ENCODE measurements at places on chromosomes 4 and X.

GRCh38 chrX:118545510-118545909, 49.9 kb downstream of the DOCK11 start:
- no peak for DNase-seq

- DNase-seq: no peak
These were observed 436.6 kb downstream of the C4orf33 start for GRCh38 chr4:129532573-129532972.

DNA sequence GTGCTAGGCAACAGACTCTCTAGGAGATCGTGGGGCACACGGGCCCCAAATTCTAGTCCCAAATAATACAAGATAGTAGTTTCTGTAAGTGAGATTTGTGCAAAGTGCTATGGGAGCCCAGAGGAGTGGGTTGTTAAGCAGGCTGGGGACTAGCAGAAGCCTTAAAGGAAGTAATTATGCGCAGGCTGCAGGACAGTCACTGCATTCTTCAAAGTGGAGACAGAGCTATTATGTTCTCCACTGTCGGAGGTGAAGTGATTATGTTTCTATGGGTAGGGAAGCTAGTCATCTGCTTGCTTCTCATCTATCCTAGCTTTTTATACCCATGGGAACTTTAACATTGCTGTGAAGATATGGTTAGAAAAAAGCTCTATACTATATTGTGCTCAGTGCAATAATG, 154.2 kb downstream of the CPE start:
- no peak for DNase-seq

DNA sequence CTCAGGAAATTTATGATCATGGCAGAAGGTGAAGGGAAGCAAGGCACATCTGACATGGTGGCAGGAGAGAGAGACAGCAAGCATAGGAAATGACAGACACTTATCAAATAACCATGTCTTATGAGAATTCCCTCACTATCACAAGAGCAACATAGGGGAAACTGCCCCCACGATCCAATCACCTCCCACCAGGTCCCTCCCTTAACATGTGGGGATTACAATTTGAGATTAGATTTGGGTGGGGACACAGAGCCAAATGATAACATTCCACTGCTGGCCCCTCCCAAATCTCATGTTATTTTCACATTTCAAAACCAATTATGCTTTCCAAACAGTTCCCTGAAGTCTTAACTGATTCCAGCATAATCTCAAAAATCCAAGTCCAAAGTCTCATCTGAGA, 8.2 kb upstream of the TMA16 start:
- no peak for DNase-seq

DNA sequence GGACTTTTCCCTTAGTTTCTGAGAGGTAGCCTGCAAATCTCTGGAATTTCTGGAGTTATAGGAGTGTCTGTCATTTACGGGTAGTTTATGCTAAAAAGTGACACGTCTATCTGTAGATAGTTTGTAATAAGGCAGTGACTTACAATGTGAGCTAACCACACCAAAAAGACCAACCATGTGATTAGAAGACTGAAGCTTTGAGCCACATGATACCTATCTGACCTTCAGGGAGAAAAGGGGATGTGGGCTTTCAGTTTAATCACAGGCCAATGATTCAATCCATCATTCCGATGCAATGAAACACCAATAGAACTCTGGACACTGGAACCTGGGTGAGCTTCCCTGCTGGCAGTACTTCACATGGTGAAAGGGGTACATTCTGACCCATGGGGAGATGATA, 254.6 kb upstream of the GK2 start:
- DNase-seq: no peak

GRCh38 chr4:109375778-109376414, 57.7 kb upstream of the SEC24B start:
- no peak for DNase-seq

DNA sequence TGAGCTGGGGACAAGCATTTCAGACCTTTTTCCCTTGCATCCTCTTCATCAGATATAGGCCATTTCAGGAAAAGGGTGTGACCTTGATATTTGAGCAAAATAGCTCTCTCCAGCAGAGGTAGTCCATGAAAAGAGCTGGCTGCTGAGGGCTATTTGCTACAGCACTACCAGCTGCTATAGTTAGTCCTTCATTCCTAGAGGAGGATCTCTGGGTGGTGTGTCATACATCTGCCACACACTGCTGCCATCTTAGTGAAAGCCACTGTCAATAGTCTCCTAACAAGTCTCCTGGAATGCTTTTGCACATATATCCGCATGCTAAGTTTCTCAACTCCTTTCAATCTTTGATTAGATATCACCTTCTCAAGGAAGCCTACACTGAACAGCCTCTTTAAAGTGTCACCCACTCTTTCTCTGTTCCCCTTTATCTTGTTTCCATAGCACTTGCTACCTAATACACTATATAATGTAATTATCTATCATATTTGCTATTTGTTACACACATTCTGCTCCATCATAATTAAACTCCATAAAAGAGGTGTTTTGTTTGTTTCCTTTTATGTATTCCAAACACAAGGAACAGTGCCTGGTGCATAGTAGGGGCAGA, 131.9 kb downstream of the TBC1D19 start:
- no peak for DNase-seq

DNA sequence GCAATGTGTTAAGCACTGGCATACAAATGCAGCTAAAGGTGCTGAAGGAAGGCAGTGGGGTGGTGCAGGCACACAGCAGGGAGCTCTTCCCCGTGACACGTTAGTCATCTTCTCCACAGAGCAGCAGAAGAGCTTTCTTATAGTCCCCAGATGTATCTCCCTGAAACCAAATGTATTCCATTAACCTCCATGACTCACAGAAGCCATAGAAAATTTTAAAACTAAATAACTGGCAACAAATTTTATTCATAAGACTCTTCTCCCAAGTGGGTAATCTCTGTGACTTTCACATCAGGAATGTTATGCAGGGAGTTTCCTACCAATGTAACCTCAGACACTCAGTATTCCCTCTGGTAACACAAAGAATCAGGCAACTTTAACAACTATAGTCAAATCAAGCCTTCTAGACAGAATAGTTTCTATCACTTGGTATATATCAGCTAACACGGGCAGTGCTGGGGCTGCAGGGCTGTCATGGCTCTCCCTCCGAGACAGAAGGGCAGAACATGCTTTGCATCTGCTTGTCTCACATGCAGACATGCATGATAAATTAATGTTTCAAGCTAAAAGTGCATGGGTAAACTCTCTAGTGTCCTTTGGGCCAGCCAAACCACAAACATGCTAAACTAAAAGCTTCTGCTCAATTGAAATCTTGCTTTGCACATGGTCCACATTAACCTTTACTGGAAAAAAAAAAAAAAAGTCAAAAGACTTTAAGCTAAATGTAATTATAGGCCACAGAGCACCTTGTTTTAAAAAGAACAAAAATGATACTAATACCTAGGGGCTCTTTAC, 28.2 kb downstream of the ANXA5 start:
- DNase-seq: no peak

- no peak for DNase-seq
These were observed 5.0 kb downstream of the PLP2 start for GRCh38 chrX:49176421-49177326.

GRCh38 chrX:109485470-109486340, 3.8 kb upstream of the GUCY2F start:
- peak; percentile 24 for DNase-seq

DNA sequence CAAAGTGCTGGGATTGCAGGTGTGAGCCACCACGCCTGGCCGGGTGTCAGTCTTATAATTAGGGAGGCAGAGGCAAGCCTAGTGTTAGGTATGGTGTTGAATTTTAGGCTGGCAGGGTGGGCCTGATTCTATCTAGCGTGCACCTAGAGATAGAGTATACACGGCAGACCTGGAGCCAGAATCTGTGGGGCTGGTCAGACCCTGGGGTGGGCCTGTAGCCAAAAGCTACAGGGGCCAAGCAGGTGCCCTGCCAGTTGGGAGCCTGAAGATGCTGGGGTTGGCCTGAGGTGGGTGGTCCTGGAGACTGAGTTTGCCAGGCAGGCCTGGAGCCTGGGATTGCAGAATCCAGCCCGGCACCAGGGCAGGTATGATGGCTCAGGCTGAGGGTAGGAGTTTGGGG, 1580.3 kb downstream of the ARAP2 start:
- no peak for DNase-seq

DNA sequence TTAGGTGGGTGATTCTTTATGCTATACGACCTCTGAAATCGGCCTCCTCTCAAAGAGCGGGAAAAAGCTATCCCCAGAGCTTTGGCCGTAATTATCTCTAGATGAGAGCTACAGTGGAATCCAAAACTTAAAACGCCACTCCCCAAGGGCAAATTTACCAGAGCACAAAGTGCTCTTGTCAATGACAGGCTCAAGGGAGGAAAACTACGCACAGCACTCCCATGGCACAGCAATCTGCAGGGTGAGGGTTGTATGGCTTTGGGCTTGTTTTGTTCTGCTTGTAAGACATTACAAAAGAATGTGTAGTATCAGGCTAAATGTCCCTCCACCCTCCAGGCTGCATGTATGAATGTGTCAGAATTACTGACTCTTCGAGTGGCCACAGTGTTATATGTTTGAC, 44.0 kb downstream of the ARHGEF6 start:
- no peak for DNase-seq

GRCh38 chr4:77184974-77185373, 28.0 kb downstream of the CCNG2 start:
- no peak for DNase-seq

DNA sequence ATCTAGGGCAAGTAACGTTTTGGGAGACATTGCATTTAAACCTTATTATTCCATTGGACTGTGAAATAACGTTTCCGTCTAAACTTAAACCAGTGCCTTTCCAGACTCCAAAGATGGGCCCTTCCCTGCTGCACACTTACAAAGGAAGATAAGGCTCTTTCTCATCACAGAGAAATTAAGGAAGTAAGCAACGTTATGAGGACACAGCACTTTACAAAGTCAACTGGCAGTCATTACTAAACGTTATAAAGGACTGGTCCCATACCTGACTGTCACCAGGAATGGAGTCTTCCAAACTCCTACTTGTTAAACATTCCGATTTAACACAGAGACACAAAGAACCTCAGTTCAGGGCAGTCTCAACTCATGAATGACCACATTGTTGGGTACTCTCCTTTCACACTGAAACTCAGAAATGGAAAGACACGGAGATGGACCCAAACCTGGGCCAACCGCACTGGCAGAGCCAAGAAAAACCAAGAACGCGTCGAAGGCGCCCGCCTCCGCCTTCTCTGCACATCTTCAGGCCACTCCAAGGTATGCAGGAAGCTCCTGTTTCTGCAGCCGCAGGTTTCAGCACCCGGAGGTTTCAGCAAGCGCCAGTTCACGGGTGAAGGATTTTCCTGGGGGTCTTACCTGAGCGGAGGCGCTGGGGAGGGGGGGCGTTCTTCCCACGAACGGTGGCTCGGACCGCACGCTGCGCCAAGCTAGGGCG, 670 bp downstream of the PAPSS1 start:
- no peak for DNase-seq

GRCh38 chrX:4547213-4547836, 833.9 kb upstream of the PRKX start:
- DNase-seq: no peak

- no peak for DNase-seq
These were observed 43.6 kb downstream of the TSC22D3 start for GRCh38 chrX:107731831-107732502.

GRCh38 chr4:4260185-4260751, 12.2 kb upstream of the TMEM128 start:
- no peak for DNase-seq

GRCh38 chr4:78753091-78753490, 23.1 kb upstream of the BMP2K start:
- no peak for DNase-seq

GRCh38 chr4:140875746-140876452, 119.7 kb upstream of the TBC1D9 start:
- DNase-seq: no peak

- no peak for DNase-seq
These were observed 73.8 kb upstream of the FREM3 start for GRCh38 chr4:143773998-143774895.

DNA sequence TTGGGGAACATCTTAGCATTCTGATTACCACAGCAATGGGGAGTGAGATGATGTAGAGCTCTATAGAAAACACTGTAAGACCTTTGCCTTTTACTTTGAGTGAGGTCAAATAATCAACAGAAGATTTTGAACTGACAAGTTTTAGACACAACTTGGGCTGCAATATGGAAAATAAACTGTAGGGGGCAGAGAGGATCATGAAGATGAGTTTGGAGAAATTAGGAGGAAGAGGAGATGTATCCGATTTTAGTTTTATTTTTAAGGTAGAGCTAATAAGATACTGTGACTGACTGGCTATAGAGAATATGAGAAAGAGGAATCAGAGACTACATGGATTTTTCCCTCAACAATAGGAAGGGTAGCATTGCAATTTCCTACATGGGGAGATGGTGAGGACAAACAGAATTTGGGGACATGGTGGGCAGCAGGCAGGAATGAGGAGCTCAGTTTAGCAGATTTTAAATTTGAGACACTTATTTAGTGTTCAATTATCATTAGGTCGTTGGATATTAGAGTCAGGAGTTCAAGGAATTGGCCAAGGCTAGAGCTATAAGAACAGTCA, 563.1 kb downstream of the INPP4B start:
- no peak for DNase-seq

DNA sequence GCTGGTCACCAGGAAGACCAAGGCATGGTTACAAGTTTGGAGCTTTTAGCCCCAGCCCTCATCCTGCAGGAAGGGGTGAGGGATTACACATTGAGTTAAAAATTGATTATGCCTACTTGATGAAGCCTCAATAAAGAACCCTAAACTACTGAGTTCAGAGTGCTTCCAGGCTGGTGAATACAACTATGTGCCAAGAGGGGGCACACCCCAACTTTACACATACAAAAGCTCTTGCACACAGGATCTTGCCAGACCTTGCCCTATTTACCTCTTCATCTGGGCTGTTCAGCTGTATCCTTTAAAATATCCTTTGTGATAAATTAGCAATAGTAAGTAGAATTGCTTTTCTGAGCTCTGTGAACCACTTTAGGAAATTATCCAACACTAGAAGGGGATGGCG, 489.3 kb downstream of the INPP4B start:
- DNase-seq: no peak

GRCh38 chr4:141995056-141995455, 358.7 kb downstream of the IL15 start:
- DNase-seq: no peak

DNA sequence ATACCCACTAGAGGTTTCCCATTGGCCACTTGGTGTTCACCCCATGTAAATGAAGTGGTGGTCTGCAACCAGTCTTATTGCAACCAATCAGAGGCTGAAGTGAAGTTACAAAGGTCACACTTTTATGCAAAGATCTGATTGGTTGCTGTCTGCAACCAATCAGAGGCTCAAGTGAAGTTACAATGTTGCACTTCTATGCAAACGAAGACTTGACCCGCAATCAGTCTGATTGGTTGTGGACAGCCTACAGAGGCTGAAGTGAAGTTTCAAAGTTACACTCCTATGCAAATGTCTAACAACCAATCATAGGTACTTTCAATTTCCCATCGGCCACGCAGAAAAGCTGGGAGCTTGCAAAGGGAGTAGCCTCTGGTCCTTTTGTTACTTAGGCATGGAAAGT, 22.3 kb upstream of the XPNPEP2 start:
- no peak for DNase-seq

DNA sequence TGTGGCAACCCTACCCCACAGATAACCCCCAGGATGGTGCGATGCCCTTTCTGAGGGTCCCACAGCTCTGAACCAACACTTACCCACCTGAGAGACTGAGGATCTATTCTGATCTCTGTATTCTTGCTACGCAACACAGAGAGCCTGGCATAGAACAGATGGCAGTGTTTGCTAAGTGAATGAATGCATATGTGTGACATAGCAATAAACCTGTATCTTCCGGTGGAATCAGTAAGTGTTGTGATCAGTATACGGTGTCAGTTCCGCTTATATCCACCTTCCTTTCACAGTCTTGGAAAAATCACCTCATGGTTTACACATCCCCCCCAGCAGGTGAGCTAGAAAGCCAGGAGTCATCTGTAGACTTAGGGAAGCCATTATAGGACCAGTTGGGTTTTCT, 5.9 kb upstream of the HSD17B10 start:
- no peak for DNase-seq
